Effector CD4-positive, alpha-beta T cell (primary cell): ENCODE measurements at places on chromosomes 1 and 21.

DNA sequence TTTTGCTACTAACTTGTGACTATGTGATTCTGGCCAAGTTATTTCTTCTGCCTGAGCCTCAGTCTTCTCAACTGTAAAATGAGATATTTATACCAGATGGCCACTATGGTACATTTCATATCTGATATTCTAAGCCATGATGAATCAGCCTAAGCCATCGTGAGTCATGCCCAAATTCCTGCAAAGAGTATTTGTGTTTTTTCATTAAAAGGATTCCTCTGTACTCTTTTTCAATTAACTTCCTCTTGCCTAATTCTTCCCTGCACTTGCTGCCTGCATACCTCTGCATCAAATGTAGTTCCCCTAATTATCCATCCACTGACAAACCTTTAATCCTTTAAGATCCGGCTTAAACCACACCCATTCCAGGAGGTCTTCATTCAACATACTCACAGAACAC lies 575.1 kb upstream of the BEND5 start:
- no peak for DNase-seq

GRCh38 chr1:155105604-155106011 lies 22.1 kb upstream of the EFNA1 start:
- no peak for DNase-seq

DNA sequence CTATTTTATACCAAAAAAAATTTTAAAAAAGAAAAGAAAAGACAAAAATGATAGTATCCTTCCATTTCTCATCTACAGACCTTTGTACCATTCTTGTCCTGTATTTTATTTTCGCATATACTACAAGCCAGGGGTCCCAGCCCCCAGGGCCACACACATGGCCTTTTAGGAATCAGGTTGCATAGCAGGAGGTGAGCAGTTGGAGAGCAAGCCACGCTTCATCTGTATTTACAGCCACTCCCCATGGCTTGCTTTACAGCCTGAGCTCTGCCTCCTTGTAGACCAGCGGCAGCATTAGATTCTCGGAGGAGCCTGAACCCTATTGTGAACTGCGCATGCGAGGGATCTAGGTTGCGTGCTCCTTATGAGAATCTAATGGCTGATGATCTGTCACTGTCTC lies 39.8 kb downstream of the RASSF5 start:
- no peak for DNase-seq

GRCh38 chr1:10396870-10397269 lies 2.0 kb upstream of the PGD start:
- DNase-seq: no peak

DNA sequence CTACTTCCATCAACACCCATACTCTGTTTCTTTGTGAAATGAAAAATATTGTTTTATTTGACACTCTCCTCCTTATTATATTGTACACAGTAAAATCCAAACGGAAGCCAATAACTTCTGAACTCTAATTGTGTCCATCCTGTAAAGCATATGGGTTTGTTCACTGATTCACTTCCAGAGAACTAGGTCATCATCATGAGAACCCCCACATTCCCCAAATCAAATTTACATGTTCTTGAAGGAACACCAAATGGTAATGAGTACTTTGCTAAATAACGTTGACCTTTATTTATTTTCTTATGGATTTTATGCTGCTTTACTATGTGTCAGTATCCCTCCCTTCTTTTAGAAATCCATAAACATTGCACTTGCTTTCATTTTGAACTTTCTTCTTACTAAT lies 213.4 kb upstream of the CACYBP start:
- no peak for DNase-seq

- DNase-seq: no peak
Measured at GRCh38 chr1:24119859-24120756, 8.2 kb upstream of the MYOM3 start.

DNA sequence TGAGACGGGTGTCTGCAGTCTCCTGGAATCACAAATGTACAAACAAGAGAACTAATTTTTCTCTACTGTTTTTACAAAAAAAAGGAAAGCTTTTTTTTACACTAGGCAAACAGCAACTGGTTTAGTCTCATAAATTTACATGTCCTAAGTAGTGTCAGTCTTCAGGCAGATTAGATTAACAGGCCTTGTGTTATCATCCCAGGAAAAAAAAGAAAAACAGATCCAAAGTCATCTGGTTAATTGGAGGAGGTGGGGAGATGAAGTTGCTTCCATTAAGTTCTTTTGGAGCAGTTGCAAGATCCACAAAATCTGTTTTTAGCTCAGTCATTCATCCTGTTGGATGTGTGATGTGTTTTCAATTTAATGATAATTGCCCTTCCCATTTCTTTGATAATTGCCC lies 363.5 kb upstream of the ADGRL2 start:
- DNase-seq: no peak

- peak; percentile 28 for DNase-seq
Measured at GRCh38 chr1:228515200-228515834, 28.1 kb downstream of the RNF187 start.

GRCh38 chr1:184492536-184492935 lies 105.7 kb downstream of the C1orf21 start:
- no peak for DNase-seq

- DNase-seq: no peak
Measured at GRCh38 chr1:244839656-244840055, 4.2 kb downstream of the COX20 start.

- DNase-seq: no peak
Measured at GRCh38 chr1:153937331-153937730, 9.2 kb downstream of the DENND4B start.

DNA sequence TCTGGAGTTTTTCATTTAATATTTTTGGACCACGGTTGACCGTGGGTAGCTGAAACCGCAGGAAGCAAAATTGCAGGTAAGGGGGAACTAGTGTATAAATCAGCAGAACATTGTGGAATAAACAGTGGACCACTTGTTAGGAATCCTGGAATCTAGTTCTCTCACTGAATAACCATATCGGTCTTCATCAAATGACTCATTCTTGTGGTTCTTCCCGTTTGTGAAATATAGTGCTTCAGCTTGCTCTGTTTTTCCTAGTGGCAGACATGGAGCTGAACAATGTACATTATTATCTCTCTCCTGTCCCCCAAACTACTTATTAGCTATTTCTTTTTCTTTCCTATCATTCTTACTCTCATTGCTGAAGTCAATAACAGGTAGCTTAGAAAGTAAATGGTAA lies 61.9 kb downstream of the HSPA13 start:
- DNase-seq: no peak

- DNase-seq: no peak
Measured at GRCh38 chr1:94719926-94720793, 100.0 kb upstream of the SLC44A3 start.

DNA sequence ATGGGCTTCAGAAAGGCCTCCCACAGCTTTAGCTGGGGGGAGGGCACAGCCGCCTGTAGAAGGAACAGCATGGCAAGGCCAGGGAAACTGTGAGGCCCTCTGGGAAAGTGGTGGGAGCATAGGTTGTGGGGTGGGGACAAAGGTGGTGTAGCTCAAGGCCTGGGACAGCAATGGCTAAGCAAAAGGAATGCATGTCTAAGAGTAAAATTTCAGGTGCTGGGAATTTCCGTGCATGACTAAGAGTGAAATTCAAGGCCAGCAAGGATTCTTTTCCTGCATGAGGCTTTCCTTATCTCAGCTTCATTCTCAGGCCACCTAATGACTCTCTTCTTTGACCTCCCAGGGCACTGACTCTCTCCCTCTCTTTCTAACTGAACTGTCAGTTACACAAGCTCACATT lies 86.5 kb upstream of the WNT4 start:
- DNase-seq: no peak

DNA sequence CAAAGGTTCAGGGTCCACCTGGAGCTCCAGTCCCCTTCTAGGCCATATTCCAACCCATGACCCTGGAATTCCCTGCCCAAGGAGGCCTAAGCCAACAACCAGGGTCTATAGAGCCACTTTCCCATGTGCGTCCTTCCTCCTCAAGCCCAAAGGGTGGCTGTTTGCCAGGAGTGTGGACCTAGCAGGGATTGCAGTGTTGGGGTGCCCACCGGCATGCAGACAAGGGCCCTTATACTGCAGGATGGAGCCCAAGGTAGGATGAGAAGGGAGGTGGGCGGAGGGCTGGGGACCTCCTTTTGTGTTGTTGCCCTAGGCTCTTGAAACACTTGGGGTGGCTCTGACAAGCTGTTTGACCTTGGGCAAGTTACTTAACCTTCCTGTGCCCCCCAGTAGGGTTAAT lies 19.7 kb upstream of the ADGRB2 start:
- DNase-seq: no peak

DNA sequence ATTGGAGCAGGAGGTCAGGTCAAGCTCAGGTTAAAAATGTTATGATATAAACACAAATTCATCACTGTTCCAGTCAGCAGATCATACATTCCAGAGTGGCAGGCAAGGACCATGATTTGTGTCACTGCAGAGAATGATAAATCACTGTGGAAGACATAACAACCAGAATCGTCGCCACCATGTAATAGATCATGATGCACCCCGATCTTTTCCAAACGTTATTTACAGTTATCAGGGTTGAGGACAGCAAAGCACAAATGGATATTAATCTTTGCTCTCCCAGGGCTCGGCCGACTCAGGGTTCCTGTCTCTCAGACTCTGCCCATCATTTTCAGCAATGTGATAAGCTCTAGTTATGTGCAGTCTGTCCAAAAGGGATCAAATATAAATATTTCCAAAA lies 122.7 kb downstream of the ZBTB18 start:
- no peak for DNase-seq

DNA sequence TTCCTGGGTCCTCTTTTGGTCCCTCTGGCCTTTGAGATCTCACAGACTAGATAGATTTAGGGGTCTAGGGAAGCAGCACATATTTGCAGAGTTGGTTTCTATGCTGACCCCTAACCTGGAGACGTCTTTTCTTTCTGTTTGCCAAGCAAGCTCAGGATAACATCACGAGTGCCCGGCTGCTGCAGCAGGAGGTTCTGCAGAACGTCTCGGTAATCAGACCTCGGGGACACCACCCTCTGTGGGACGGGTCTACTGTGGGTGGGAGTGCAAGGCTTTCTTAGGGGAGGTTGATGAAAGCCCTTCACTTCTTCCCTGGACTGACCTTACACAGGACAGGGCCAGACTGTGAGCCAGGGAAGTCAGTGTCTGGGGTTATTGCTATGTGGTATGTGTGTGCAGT lies 2.9 kb downstream of the IL24 start:
- DNase-seq: no peak

DNA sequence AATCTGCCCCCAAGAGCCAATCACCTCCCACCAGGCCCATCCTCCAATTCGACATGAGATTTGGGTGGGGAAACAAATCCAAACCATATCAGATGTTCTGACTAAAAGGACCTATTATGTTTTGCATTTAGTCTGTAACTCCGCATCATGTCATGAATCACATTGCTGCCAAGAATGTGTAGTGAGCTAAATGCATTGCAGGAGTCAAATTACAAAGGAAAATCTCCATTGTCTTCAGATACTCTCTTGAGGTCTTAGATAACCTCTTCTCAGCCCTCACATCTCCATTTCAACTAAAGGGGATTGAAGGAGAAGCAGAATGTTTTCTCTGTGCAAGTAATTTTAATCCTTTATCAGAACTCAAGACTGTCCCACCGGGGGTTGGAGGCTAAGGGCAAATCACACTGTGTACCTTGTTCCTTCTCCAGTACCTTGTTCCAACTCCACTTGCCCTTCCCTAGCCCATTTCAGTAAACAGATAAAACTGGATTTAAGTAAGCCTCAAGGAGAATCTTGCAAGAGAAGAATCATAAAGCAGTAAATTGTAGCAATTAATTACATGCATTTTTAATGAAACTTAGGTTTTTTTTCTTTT lies 34.1 kb downstream of the EXTL2 start:
- DNase-seq: no peak

GRCh38 chr1:55195521-55196233 lies 19.5 kb downstream of the USP24 start:
- no peak for DNase-seq
